ENCODE measurements at places on chromosomes 12 and 14.

GRCh38 chr12:6550294-6551062 lies 5.4 kb downstream of the IFFO1 start:
- DNase-seq = no peak

GRCh38 chr12:13369474-13370056 lies 173.0 kb downstream of the EMP1 start:
- DNase-seq = no peak

GRCh38 chr12:55068416-55069010 lies 48.7 kb downstream of the NEUROD4 start:
- DNase-seq = peak; percentile 13

GRCh38 chr14:99331811-99332210 lies 59.8 kb upstream of the BCL11B start:
- no peak for DNase-seq

GRCh38 chr14:76023757-76024156 lies 38.2 kb downstream of the IFT43 start:
- no peak for DNase-seq

GRCh38 chr14:57262117-57262516 lies 6.6 kb downstream of the EXOC5 start:
- DNase-seq = no peak

DNA sequence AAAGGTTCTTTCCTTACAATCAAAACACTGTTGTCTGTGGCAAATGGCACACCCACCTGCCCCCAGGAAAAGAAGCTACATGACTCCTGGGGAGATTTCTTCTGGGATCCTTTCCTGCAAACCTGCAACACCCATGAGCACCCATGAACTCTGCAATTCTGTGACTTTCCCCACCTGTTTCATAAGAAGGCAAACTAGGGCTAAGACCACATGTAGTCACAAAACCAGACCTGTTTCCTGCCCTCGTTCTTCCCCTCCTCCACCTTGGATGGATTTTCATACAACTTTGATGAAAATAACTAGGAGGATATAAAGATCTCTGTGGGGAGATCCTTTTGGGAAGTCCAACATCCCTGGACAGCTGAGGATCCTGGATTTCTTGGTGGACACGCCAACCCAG lies 1084.7 kb downstream of the BCL11B start:
- DNase-seq = no peak

DNA sequence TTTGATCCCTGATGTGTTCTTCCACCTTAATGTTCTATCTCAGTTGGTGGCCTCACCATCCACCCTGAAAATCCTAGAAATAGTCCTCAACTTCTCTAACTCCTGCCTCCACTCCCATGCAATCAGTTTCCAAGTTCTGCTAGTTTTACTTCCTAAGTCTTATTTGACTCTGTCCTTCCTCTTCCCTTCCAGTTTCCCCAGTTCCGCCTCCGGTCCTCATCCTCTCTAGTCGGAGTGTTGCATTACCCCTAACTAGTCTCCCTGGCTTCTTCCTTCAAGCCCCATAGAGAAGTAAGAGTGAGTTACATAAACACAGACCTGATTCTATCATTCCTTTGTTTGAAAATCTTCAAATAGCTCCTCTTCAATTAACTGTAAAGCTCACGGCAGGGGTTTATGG lies 236.5 kb downstream of the GXYLT1 start:
- no peak for DNase-seq

- no peak for DNase-seq
These were observed 78.4 kb downstream of the NRXN3 start for GRCh38 chr14:78248501-78249090.

GRCh38 chr12:110677982-110678381 lies 10.9 kb downstream of the HVCN1 start:
- DNase-seq = no peak

DNA sequence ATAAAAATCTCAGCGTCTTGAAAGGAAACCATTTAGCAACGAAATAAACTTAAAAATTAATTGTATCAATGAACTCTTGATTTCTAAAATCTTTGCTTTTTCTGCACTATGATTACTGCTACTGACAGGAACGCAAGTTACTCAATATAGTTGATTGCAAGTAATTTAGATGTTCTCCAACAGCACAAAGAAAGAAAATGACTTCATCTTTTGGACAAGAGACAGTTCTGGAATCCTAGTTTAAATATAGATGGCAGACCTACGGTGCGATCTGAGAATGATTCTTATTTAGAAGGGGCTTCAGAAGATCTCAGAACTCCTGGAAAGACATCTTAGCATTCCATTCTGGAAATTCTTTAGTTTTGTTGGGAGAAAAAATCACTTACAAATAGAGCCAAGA lies 1.4 kb upstream of the SUDS3 start:
- DNase-seq = no peak

DNA sequence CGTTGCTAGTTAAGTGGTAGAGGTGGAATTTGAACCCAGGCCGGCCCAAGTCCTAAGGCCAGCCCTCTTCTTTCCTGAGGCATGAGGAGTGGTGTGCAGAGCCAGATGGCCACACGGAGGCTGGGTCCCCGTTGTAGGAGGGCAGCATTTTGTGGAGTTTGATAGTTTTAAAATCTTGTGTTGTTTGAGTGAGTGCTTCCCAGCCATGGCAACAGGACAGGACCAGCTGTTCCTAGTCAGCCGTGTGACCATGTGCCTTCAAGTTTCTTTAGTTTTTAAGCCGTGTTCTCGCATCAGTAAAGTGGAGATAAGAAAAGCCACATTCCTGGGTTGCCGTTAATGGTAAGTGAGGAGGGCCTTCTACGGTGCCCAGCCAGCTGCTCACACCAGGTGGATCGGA lies 44.4 kb downstream of the UBE3B start:
- no peak for DNase-seq

DNA sequence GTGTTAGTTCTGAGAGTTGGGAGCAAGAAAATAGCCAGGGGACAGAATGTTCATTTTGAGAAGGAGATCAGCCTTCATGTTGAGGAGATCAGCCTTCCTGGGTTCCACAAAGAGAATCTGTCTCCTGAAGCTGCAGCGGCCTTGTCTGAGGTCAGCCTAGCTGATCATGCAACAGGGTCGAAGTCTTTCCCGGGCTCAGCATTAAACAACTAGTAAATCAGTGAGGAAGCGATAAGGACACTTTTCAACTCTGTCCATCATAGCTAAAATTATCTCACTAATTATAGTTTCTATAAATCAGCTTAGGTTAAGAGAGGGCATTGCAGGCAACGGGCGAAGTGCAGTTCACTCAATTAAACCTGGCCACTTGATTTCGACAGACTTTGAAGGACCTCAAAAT lies 7.5 kb downstream of the GSC start:
- no peak for DNase-seq

DNA sequence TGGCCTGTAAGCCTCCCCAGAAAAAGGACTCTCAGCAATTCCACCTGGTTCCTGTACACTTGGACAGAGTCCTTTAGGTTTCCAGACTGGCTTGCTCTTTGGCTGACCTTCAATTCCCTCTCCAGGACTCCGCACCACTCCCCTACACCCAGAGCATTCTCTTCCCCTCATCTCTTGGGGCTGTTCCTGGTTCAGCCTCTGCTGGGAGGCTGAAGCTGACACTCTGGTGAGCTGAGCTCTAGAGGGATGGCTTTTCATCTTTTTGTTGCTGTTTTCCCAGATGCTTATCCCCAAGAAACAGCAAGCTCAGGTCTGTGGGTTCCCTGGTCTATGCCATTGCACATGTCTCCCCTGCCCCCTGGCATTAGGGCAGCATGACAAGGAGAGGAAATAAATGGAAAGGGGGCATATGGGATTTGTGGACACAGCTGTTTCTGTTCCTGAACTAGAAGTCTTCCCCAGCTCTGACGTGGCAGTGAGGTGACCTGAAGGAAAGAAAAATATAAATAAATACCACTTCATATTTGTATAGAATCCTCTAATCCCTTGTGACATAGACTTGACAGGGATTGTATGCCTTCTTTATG lies 1.3 kb downstream of the RNASE7 start:
- no peak for DNase-seq

- DNase-seq = no peak
These were observed 100.1 kb downstream of the HEATR5A start for GRCh38 chr14:31320216-31320615.
